ENCODE measurements at places on chromosomes 11 and 22.

GRCh38 chr22:46775850-46776826, 13.7 kb downstream of the TBC1D22A start:
- no peak for DNase-seq

- DNase-seq = no peak
Observed at GRCh38 chr11:57805780-57806179, 44.2 kb downstream of the CTNND1 start.

- DNase-seq = no peak
Observed at GRCh38 chr11:34345540-34345876, 12.3 kb downstream of the ABTB2 start.

DNA sequence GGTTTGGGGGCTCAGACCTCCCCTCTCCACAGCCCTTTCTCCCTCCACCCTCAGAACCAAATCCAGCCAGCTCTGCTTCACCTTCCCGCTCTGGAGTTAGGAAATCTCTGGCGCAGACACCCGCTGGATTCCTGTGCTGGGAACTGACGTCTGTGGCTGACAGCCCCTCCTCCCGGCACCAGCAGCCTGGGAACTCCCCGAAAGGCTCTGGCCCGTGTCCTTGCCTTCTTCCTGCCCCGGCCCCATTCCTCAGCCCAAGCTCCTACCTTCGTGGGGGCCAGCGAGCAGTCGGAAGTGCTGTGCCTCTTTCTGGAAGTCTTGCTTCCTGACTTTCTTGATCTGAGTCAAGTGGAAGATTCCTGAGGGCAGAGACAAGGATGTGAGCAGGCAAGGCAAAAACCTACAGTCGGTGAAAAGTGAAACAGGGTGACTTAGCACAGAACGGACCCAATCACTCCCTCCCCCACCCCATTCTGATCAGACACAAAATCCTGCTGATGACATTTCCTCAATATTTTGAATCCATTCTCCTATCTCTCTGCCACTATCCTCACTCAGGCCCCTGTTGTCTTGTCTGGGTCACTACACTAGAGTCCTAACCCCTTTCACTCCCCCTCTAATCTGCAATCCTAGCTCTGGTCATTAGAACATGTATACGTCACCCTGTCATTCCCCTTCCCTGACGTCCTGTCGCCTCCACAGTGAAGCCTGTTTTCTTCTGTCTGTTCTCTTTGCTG, 34.1 kb downstream of the CHRDL2 start:
- no peak for DNase-seq

Measured in cortex of kidney (tissue), 1 donor.